Left renal cortex interstitium (tissue), 4 donors: ENCODE measurements at places on chromosomes 2 and 18.

DNA sequence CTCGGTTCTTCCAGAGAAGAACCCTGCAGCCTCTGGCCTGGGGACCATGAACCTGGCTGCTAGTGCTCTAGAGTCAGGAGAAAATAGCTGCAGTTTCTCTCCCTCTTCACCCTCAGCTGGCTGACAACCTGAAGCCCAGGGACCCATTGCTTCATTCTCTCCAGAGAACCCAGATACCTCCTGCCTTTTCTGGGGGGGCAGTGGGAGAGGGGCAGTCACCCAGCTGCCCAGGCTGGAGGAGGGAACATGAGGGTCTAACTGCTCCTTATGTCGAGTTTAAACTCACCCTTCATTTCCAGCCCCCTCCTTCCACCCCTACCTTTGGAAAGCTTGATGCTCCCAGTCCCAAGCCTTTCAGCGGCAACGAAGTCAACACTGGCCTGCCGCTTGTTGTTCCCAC lies 7.6 kb upstream of the ZFAND2B start:
- DNase-seq, result no peak

- no peak for DNase-seq
Measured at GRCh38 chr2:109128048-109128615, 873 bp upstream of the SH3RF3 start.

DNA sequence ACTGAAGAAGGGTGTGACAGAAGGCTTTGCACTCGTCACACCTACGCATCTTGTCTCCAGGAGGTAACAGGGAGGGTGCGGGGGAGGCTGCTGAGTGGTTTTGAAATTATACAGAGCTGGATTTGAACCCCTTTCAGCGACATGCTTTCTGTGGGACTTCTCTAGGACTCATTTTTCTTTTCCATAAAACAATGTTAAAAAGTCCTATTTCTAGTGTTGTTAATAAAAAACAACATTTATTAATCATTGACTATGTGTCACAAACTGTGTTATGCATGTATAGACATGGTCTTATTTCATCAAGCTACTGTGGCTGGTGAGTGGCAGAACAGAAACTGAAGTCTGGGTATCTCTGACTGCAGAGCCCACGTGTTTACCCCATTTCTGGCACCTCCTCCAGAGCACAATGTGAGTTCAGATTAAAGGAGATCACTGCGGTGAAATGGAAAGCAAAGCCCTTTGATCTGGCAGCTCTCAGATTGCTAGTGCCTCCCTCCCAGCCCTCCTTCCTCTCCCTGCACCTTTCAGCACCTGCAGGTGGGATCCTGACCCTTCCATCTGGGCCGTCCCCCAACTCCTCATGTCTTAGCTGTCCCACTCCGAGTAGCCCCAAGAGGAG lies 315.5 kb upstream of the MYT1L start:
- no peak for DNase-seq

DNA sequence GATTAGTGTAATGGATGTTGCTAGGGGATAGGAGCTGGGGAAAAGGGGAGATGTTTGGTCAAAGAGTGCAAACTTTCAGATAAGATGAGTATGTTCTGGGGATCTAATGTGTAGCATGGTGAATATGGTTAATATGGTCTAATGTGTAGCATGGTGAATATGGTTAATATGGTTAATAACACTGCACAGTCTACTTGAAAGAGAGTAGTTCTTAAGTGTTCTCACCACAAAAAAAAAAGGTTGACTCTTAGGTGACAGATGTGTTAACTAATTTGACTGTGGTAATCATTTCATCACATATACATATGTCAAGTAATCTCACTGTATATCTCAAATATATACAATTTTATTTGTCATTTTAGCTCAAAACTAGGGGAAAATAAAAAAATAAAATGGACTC lies 121.3 kb upstream of the CD226 start:
- no peak for DNase-seq

DNA sequence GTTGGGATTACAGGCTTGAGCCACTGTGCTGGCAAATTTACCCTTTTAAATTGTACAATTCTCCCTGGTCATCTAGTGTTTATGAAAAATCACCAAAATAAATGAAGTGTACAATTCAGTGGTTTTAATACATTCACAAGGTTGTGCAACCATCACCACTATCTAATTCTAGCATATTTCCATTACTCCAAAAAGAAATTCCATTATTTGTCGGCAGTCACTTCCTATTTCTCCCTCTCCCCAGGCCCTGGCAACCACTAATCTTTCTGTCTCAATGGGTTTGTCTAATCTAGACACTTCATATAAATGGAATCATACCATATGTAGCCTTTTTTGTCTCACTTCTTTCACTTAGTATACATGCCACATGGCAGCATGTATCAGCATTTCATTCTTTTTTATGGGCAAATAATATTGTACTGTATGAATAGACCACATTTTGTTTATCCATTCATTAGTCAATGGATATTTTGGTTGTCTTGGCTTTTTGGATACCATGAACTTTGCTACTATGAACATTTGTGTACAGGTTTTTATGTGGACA lies 12.6 kb upstream of the POLE4 start:
- DNase-seq, result no peak

GRCh38 chr2:205017381-205017780 lies 472.1 kb downstream of the PARD3B start:
- DNase-seq, result no peak

GRCh38 chr2:9234680-9235146 lies 28.1 kb downstream of the ASAP2 start:
- DNase-seq, result no peak
